ENCODE measurements at places on chromosomes 1 and 21.

DNA sequence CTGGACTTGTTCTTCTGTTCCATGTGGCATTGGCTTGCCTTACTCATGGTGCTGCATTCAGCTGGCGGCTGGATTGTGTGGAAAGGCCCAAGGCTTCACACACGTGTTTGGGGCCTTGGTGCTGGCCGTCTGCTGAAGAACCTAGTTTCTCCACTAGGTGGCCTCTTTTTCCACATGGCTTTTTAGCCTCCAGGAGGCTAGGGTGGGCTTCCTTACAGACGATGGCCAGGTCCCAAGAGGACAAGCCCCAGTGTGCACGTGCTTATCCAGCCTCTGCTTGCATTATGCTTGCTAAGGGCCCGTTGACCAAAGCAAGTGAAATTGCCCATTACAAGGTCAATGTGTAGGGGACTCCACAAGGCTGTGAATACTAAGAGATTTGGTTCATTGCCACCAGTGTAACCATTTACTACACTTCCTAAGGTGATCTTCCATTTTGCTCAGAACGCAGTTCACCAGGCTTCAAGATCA lies 47.5 kb upstream of the FOXO6 start:
- DNase-seq, result peak; percentile 21

- DNase-seq, result no peak
Measured at GRCh38 chr1:169107603-169108208, 1.2 kb downstream of the ATP1B1 start.

DNA sequence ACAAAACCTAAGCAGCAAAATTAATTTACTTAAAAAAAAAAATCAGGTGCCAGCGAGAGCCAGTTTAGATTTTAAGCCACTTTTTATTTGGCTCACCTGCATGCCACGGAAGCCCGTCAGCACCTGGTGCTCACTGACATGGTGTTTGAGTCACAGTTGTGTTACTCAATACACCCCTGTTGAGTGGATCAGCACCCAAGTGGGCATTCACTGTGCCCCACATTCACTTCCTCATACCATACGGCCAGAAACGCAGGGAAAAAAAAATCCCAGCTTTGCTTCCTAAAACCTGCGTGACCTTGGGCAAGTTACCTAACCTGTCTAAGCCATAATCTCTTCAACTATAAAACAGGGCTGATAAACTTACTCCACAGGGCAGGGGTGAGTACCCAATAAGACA lies 42.8 kb upstream of the SIM2 start:
- no peak for DNase-seq

DNA sequence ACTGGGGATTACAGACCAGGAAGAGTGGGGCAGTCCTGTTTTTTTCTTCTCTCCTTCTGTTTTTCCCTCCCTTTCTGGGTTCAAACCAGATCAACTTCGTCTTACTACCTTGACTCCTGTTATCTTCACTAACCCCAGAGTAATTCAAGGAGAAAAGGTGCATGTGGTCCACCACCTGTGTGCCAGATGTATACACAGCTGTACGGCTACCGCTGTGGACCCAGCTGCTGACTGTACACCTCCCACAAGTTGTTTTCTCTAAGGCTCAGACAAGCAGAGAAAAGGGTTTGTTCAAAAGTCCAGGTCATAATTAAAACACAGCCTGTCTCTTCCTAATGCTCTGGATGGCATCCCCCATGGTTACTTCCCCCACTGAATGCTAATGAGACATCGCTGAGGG lies 102.1 kb downstream of the LMX1A start:
- no peak for DNase-seq

- no peak for DNase-seq
Measured at GRCh38 chr1:89721351-89721750, 88.4 kb downstream of the LRRC8C start.

- no peak for DNase-seq
Measured at GRCh38 chr1:6580593-6581409, 1.0 kb downstream of the ZBTB48 start.

- DNase-seq, result peak; percentile 90
Measured at GRCh38 chr1:22806584-22806983, 95.9 kb downstream of the EPHB2 start.

DNA sequence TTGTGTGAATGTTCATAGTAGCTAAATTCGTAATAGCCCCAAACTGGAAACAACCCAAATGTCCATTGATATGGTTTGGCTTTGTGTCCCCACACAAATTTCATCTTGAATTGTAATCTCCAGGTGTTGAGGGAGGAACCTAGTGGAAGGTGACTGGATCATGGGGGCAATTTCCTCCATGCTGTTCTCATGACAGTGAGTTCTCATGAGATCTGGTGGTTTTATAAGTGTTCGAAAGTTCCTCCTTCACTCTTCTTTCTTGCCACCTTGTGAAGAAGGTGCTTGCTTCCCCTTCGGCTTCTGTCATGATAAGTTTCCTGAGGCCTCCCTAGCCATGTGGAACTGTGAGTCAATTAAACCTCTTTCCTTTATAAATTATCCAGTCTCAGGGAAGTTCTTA lies 11.3 kb downstream of the UBE2G2 start:
- no peak for DNase-seq

GRCh38 chr1:221294242-221294641 lies 415.0 kb downstream of the HLX start:
- DNase-seq, result no peak

DNA sequence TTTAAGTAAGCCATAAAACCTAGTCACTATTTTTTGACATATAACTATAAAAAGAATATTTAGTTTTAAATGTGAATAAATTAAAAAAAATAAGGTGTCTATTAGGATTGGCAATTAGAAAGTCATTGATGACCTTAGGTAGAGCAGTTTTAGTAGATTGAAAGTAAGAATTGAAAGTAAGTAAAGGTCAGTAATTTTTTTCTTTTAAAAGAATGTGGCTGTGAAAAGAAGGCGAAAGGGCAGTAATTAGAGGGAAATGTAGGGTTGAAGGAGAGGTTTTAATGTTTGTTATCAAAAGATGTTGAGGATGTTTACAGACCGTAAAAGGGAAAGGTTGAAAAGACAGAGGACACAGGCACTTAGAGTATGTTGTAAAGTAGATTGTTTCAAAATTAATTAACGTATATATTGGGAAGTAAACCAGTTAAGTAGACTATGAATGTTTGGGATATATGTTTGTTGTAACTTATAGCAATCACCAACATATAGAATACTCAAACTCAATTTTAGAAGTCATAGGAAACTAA lies 41.0 kb downstream of the ZFYVE9 start:
- no peak for DNase-seq

DNA sequence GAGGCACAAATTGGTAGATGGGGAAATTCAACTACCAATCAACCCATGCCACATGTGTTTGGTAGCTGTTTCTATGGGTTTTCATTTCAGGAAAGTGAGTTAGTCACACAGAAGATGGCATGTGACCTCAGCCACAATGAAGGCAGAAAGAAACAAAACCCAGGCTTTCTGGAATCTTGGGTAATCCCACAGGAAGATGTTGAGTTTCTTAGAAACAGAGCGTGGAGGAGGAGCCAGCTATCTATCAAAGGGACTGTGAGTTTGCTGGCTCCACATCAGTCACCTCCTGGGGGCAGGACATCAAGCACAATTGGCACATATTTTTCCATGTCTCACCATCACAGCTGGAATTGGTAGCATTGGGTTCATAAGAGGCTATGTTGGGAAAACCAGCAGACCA lies 188.9 kb upstream of the PLXNA2 start:
- no peak for DNase-seq

DNA sequence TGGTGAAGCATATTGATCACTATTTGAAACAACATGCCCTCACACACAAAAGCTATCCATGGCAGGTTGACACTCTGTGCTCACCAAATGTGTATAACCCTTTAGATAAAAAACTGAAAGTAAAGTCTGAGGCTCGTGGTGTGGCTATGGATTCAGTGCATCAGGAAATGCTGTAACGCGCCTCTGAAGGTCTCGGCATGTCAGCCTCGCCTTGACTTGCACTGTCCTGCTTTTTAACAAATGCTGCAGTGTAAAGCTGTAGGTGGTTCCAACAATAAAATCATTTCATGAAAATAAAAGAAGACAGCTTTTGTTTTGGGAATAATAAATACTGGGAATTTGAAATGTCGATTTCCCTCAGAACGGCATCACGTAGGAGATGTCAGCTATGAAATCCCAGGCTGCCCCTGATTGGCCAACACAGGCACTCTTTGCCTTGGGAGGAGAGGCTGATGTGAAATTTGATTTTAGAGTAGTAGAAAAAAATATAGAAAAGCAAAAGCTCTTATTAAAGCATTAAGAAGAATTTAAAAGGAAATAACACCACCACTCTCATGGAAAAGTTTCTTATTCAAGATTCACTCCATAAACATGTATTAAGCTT lies 168.2 kb downstream of the DSCAM start:
- DNase-seq, result no peak

- DNase-seq, result no peak
Measured at GRCh38 chr1:63612564-63612963, 19.4 kb downstream of the PGM1 start.

- peak; percentile 2 for DNase-seq
Measured at GRCh38 chr1:56915960-56916359, 49.9 kb downstream of the C8B start.

- no peak for DNase-seq
Measured at GRCh38 chr1:4265836-4266235, 365.8 kb upstream of the C1orf174 start.

- DNase-seq, result no peak
Measured at GRCh38 chr21:25551569-25551968, 55.7 kb downstream of the MRPL39 start.

DNA sequence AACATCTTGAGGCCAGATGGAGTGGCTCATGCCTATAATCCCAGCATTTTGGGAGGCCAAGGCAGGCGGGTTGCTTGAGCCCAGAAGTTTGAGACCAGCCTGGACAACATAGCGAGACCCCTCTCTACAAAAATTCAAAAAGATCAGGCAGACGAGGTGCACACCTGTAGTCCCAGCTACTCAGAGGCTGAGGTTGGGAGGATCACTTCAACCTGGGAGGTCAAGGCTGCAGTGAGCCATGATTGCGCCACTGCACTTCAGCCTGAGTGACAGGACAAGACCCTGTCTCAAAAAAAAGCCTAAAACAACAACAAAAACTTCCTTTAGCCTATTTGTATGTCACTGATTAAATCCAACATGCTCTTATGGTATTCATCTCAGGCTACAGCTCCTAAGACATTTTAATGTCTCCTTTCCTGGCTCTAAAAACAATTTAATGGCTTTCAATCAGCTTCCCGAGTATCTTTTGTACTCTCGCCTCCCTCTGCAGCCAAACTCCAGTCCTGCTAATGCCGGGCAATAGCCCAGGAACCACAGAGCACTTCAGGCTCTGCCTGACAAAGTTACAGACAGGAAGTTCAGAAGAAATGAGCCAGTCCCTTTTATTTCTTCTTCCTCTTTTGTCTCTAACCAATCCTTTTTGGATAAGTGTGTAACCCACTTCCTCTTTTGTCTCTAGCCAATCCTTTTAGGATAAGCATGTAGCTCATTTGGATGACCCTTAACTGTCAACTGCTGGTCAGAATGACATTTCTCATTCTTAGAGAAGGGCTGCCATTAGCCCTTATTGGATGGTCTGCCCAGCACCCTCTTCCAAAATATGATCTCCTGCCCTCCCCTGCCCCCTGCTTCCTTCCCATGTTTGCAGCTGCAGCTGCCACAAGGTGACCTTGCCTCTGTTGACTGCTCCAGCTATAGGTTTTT lies 6.6 kb upstream of the DOP1B start:
- DNase-seq, result no peak

- DNase-seq, result peak; percentile 19
Measured at GRCh38 chr1:158035976-158036583, 42.6 kb downstream of the KIRREL1 start.

GRCh38 chr1:70874818-70875217 lies 172.8 kb downstream of the PTGER3 start:
- DNase-seq, result no peak

DNA sequence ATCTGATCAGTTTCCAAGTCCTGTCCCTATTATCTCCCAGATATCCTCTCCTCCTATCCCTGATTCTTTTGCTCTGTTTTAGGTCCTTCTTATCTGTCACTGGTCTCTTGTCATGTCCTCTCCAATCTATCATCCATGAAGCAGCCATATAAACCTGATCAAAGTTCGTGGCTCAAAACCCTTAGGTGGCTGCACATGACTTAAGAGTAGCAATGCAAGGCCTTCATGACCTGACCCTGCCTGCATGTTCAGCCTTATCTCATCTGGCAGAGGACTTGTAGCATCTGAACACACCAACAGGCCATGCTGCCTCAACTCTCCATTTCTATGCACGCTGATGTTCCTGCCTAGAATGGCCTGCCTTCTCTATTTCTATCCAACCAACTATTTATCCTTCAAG lies 65.2 kb downstream of the NOS1AP start:
- DNase-seq, result no peak

- DNase-seq, result no peak
Measured at GRCh38 chr1:115680730-115681111, 39.0 kb downstream of the VANGL1 start.

DNA sequence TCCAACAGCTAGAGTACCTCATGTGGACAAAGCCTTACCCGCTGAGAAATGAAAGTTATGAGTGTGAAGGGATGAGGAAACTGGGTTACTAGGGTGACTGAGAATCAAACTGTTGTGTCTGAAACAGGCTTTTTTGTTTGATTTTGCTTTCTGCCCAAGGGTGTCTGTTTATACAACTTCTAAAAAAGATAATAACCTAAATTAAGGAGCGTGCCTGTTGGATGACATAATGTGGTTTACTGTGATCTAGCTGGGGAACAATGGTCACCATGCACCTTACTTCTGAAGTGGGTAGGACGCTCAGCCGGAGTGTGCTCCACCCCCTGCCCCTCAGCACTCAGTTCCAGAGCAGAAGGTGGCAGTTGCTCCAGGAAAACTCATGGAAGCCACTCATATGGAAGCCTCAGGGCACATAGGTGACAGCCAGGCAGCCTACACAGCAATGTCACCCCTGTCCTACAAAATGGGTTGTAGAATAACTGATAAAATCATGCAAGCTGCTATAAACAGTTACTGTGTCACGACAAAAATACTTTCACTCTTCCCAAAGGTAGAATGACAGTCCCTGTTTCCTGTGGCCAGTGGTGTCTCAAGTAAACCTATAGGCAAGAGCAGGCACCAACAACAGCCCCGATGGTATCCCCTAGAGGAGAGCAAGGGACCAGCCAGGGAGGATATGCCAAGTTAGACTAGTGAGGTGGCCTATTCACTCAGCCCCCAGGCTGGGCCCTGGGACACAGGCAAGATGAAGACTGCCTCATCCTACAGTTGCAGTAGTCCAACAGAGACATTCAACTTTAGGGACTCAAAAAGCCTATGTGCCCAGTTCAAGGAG lies 29.3 kb downstream of the SIPA1L2 start:
- DNase-seq, result no peak

GRCh38 chr1:34532113-34532512 lies 222.7 kb upstream of the GJB5 start:
- no peak for DNase-seq

- no peak for DNase-seq
Measured at GRCh38 chr1:99843760-99844159, 6.4 kb upstream of the AGL start.

DNA sequence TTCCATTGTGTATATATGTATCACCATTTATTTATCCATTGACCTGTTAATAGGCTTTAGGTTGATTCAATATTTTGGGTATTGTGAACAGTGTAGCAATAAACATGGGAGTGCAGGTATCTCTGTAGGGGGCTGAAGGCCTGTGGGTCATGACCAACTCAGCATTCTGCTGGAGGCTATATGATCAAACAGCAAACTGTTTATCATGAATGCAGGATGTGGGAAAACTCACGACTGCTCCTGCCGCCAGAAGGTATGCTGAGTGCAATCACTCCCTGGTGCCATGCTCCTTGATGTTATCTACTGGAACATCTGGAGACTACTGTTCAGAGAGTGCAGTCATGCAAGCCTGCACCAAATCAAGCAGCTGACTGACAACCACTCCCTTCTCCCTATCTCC lies 275.2 kb downstream of the COL11A1 start:
- no peak for DNase-seq
